SW 1271 (cell line): ENCODE measurements at places on chromosomes 13 and 19.

- no peak for DNase-seq
These were observed 106.1 kb downstream of the COL4A2 start for GRCh38 chr13:110413016-110413675.

GRCh38 chr13:96032717-96033116, 20.5 kb downstream of the UGGT2 start:
- no peak for DNase-seq

GRCh38 chr19:46426506-46427162, 2.1 kb downstream of the PNMA8C start:
- no peak for DNase-seq

DNA sequence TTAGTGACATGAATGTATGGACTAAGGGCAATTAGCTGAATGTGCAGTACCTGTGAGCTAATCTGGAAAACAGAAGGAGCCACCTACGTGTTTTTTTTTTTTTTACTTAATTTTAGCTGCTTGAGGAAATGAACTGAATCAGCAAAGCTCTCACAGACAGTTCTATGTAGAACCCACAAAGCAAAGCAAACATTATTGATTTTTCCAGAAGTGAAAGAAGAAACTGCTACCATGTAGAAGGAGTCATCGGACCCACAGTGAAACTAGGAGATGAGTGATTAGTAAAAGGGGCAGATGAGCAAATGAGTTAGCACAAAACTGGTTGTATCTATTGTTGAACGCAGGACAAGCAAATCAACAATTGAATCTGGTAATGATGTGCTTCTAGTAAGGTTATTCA, 94.1 kb upstream of the SLC7A1 start:
- no peak for DNase-seq

- no peak for DNase-seq
These were observed 36.3 kb downstream of the SMIM24 start for GRCh38 chr19:3443840-3444694.

DNA sequence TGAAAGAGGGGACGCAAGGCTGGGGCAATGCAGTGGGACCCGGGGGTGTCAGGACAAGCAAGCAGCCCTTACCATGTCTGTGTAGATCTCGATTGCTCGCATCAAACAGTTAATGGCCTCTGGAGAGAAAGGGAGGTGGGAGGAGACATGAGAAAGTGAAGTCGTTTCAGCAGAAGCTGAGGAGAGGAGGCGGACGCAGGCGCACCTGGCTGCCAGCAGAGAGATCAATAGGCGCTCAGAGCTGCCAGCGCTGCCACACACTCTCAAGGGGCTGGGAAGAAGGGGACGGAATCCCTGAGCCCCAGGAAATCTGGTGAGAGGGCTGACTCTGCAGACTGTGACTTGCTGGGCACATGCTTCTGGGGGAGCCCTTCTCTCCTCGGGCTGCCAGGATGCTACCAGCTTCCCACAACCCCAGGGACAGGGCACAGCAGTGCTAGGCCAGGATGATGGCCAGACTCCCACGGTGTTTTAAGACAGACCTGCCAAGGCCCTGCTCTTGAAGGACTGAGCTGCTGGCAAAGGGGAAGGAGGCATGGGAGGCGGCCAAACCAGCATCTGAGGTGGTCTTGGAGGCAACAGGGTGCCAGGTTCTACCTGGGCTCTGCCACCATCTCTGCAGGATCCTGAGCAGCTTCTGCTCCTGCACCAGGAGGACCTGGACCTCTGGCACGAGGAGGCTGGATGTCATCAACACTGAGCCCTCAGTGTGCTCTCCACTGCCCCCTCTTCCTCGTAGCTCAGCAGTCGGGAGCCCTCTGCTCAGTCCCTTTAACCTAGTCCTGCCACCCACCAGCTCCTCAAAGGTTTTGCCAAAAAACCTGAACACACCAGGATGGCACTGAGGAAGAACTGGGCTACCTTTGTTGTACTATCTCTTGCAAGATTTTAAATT, 11.7 kb upstream of the KPTN start:
- DNase-seq, result no peak

DNA sequence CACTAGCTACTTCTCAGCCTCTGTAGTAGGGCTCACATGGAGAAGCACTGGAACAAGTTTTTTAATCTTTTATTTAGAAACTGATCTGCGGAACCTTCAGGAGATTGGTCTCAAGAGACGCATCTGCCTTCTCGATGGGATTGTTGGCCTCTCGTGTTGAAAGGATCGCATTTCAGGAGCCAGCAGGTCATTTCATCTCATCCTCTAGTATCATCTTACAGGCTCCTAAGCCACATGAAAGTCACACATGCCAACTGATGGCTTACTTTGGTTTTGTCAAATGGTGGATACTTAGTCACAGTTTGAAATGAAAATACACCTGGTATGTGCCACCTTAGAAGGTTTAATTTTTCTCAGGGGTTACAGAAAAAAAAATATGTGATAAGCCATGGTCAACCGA, 1703.6 kb downstream of the EFNB2 start:
- no peak for DNase-seq

DNA sequence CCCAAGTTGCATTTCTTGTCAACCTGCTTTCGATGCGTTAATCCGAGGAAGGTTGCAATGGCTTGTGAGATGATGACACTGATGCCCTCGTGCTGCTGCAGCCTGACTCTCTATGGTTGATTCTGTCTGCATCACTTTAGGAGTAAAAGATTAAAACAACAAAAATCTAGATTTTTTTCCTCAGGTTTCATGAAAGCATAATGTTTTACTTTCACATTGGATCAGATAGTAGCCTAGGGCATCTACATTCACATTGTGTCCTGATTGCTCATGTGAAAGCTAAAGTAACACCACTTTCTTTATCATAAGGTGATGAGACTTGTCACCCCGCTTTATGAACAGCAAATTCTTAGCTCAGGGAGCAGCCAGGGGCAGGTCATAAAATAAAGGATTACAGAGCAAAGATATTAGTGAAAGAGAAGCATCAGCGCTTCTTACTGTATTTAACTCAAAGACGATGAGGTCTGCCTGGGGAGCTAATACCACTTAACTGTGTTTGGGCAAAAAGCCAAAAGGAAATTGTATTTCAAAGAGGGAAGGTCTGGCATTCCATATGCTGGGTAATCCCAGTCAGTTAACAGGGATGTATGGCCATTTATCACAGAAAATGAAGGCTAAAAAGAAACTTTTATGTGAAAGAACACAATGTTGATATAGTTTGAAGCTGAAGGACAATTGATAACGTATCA, 270.5 kb downstream of the GPC6 start:
- no peak for DNase-seq

DNA sequence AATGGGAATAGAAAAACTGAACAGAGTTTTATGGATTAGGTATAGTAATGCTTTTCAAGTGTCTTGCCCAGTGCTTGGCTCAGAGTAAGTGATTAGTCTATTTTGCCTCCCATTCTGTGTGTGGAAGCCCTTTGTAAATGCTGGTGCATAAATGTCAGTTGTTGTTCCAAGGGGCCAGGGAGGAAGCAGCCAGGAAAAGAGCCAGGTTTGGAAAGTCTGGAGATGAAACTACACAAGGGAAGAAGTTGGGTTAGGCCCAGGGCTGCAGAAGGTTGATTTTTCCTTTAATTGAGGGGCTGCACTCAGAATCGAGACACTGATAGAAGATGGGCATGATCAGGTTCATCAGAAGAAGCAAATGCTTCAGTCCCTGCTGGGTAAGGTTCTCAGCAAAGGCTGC, 484.0 kb downstream of the OLFM4 start:
- no peak for DNase-seq
